ENCODE measurements at places on chromosomes 4 and X. TPM values are rescaled to one million over a fixed set of nuclear protein-coding genes. Genes with fewer than 3 reads are reported as not detected.
A peak's percentile ranks its signal among the peaks of the same experiment; 100 is the strongest.

DNA sequence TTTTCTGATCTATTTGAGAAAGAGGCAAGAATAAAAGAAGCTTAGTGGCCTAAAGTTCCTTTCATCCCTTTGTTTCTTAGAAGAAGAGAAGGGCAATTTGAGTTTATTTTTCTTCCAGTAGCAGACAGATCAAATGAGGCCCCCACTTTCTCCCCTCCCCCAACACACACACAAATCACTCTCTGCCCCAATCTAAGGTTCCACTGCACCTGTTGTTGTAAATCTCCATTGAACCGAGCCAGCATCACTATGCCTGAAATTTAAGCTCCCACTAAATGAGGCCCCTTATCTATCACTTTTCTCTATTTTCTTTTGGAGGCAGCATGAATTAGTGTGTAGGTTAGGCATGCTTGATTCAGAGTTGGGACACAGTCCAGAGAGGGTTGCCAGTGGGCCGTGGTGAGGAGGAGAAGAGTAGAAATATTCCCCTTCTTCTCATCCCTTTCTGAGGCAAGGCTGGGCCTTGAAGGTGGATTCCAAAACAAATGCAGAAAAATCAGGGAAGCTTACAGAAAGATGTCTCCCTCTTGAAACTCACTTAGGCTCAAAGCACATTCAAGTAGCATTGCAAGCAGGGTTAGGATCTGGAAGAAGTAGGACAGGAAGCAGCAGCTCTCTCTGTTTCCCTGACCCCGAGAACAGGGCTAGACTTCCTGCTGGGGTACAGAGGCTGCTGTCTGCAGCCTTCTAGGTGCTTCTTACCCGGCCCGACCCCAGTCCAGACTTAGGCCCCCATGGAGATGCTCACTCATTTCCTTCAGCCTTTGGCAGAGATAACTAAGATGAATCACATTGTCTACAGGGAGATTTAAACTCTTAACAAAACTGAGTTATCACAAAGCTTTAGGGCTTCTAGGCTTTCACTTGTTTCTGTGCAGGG, 70.7 kb downstream of the RASL11B start:
- DNase-seq: no peak

DNA sequence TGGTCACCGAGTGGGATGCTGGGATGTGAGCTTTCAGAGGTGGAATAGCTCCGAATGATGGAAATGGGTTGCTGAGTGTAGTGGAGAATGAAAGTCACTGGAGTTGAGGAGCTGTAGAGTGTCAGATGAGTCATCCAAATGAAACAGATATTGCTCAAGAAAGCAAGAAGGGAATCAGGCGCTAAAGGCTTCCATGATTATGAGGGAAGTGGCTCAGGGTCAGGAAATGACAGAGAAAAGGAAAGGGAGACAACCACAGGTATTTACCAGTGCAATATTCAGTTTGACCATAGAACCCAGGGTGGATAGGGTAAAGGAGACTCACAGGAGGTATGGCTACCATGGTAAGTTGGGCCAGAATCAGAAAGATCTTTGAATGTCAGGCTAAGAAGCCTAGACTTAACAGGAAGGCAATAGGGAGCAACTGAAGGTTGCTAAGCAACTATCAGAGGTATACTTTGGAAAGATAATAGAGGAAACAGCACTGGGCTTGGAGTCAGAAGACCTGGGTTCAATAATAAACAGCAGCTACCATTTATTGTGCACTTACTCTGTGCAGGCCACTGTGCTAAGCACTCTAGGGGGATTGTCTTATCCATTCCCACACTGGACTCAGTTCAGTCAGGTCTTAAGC, 11.7 kb downstream of the LAS1L start:
- no peak for DNase-seq

GRCh38 chr4:107893171-107894137, 37.9 kb upstream of the CYP2U1 start:
- no peak for DNase-seq

- no peak for DNase-seq
Measured at GRCh38 chrX:41857670-41858069, 65.7 kb downstream of the CASK start.

DNA sequence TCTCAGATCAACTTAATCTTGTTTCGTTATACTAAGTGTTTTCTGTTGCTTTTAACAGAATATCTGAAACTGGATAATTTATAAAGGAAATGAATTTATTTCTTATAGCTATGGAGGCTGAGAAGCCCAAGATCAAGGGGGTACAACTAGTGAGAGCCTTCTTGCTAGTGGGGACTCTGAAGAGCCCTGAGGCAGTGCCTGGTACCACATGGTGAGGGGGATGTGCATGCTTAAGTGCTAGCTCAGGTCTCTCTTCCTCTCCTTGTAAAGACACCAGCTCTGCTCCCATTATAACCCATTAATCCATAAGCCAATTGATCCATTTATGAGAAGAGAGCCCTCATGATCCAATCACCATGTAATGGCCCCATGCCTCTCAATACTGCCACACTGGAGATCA, 17.9 kb downstream of the COX18 start:
- no peak for DNase-seq

GRCh38 chr4:81369886-81370285, 101.8 kb downstream of the RASGEF1B start:
- DNase-seq: no peak

- no peak for DNase-seq
Measured at GRCh38 chrX:110310000-110310790, 7.7 kb downstream of the AMMECR1 start.

DNA sequence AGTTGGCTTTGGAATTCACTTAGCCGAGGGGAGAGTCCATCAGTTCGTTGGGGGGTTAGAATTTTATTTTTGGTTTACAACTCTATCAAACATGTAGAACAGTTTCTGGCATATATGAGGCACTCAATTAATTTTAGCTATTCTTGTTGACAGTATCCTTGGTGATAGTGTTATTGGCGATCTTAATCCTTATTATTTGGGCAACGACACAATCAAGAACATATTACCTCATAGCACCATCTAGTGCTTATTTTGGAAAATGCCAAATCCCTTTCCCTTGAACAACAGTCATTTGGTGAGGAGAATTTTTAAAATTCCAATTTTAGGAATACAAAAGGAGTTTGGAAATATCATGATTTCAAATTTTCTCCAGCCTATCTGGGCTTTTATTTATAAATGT, 17.9 kb upstream of the PGRMC1 start:
- DNase-seq: no peak

DNA sequence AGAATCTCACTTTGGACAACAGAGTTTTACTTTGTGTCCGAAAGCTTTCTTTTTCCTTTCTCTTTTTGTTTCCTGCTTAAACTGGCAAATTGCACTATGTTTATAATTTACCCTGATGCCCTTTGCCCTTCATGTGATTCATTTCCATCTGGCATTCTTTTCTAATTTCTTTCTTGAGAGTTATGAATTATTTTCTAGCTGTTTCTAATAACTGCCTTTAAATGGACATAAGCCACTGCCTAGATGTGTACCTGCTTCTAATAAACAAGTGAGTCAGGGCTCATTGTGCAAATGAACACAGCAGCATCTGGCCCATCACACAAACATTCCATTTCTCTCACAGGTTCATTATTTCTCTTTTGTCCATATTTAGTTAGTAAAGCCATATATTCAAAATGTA, 242.3 kb upstream of the GPRIN3 start:
- no peak for DNase-seq

DNA sequence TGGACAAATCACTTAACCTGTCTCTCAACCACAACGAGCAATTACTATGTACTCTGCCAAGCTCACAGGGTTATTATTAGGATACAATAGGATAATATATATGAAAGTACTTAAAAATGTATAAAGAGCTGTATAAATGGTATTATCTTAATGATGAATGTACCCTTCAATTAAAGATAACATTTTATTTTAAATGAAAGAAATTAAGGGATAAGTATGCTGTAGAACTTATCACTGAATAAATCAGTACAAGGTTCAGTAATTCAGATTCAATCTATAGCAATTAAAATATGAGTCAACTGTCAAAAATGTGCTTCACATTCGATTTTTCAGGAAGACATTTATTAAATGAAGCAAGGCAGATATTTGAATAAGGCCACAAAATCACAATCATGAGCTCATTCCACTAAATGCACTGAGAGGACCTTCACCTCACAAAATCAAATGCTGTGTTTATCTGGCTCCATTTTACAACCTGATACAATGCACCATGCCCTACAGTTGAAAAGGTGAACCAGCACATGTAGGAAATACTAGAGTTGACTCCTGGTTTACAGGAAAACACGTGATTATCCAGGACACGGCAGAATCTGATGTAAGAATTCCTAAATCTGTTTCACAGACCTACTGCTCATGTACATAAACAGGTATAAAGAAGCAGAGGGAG, 4.4 kb downstream of the LRCH2 start:
- DNase-seq: no peak

DNA sequence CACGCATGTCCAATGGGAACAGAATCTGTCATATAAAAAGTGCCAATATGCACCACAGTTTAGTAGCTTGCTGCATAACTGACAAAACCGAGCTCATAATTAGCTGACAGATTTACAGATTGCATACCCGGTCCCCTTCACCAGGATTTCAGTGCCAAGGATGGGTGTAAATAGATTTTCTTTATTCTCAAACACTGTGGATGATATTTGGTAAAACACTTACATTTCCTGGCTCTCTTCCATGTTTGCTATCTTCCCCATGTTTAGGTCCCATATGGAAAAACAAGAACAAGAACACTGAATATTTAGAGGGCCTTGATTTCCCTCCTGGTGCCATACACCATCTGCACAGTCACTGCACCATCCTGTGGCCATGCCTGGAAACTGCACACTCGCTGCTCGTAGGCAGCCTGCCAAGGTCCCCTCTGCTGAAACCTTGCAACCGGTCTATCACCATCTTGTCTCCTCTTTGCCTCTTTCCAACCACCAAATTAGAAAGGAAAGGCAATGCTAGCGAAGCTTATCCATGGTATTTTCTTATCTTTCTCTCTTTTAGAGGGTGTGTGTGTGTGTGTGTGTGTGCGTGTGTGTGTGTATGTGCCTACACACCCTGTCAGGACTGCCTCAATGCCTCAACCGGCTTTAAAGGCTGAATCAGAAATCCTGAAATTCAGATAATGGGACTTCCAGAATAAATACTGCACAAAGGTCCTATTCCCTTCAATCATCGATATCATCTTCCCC, 124.2 kb upstream of the MBNL3 start:
- DNase-seq: no peak

- DNase-seq: no peak
Measured at GRCh38 chrX:1852082-1852481, 237.2 kb downstream of the ASMT start.

DNA sequence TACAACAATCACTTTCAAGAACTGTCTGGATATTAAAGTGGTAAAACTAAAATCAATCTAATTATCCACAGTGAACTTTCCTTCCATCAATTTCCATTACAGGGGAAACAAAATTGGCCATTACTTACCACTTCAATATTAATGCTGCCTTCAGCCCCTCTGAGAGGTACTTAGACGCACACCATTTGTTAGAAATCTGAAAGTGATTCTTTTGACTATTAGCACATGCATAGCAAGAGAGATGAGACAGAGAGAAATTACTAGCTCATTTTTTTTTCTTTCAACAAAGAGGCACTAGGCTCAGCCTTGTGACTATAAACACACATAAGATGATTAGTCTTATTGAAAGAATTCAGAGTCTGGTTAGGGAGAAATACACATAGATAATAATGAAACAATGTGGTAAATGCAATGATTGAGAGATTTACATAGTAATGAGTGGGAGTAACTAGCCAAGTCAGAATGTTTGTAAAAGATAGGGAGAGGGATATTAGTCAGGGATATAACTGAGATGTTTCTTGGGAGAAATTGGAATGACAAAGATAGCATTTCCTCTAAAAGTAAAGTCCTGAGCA, 93.3 kb downstream of the YIPF7 start:
- DNase-seq: no peak

DNA sequence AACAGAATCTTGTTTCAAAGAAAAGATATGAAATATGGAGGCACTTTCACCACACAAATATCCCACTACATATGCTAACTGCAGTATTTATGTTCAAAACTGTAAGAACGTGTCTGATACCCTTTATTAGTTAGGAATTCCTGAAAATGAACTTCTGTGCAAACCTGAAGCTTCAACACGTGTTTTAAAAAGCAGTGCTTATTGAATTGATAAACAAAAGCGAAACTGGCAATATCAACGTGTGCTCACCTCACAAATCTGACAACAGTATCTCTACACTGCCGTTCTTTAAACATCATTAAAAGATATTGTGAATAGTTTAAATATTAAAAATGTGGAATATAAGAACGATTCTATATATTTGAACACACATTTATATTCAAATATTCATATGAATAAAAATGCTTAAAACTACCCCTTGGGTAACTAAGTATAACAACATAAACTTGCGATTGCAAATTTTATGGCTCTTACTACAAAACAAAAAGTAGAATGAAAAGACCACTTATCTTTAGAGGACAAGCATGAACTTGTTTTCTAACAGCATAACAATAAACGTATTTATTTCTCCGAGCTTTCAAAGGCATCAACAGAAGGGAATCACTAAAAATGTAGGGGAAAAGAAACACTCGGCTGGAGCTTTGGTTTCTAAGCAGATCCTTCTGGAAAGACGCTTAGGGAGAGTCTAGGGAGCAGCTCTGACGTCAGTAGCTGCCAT, at the start of gene LRP2BP:
Gene LRP2BP, minus strand, starts transcription at position 687 of the 718 bp plus-strand sequence. CDS start 17,738 bp downstream, outside the sequence.
- DNase-seq: peak; percentile 82

GRCh38 chr4:1988327-1988724, 20.4 kb downstream of the NELFA start:
- DNase-seq: no peak

- no peak for DNase-seq
Measured at GRCh38 chr4:37693450-37694190, 7.4 kb upstream of the RELL1 start.

- DNase-seq: no peak
Measured at GRCh38 chrX:101362757-101363156, 14.2 kb upstream of the TIMM8A start.

GRCh38 chrX:150582338-150582948, 14.0 kb downstream of the MTM1 start:
- DNase-seq: no peak

DNA sequence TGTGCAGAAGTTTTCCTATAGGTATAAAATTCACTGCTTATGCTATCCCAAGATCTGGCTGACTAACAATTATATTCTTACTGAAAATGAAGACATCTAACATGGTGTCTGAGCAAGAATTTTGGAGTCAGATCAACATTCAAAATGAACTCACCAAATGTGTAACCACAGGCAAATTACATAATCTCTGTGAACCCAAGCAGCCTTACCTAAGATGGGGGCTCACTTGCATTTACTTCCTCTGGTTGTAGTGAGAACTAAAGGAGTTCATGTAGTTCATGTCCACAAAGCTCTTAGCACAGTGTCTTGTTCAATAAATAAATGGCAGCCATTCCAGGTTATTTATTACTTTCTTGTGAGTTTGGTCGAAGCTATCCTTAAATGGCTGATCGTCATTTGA, 163.9 kb upstream of the LCORL start:
- no peak for DNase-seq

GRCh38 chr4:87865960-87866598, 33.3 kb downstream of the MEPE start:
- DNase-seq: no peak

GNRHR gene
- polyA plus RNA-seq: 0.31 TPM

NAA11 gene
- not detected for polyA plus RNA-seq

MSANTD1 gene
- polyA plus RNA-seq: 0.66 TPM

CFAP47 gene
- polyA plus RNA-seq: 0.14 TPM

SGMS2 gene
- 14.9 TPM for polyA plus RNA-seq

Data from left renal pelvis (tissue), 4 donors.